ENCODE measurements at places on chromosomes 16 and 17.

- no peak for DNase-seq
Observed at GRCh38 chr16:73997971-73998370, 298.6 kb upstream of the PSMD7 start.

GRCh38 chr17:42518046-42518754 is 17.8 kb upstream of the NAGLU start:
- DNase-seq = no peak

DNA sequence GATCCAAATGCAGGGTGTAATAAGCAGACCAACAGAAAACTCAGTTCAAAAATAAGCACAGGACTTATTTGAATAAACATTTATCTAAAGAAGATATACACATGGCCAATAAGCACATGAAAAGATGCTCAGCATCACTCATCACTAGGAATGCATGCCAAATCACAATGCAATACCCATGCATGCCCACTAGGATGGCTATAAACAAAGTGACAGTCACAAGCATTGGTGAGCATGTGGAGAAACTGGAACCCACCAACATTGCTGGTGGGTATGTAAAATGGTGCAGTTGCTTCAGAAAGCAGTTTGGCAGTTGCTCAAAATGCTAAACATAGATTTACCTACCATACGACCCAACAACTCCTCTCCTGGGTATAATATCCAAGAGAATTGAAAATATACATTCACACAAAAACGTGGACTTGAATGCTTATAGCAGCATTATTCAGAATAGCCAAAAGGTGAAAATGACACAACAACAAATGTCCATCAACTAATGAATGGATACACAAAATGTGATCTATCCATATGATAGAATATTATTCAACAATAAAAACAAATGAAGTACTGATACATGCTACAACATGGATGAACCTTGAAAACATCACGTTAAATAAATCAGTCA is 20.1 kb downstream of the UBE2O start:
- DNase-seq = no peak

DNA sequence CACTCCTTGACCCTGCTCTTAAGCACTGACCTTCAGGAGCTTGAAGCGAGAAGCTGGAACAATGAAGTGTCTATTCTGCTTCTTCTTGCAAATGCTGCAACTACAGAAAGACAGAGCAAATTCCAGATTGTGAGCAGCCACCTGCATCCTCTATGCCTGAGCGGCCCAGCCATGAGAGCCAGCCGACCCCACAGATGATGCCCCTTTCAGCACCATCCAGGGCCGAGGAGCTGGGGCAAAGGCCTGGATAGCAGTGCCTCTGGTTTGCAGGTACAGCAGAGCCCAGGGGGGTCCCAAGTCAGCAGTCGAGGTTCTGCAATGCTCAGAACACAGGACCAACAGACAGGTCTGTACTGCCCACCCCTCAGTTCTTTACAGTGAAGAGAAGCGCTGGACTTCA is 4.7 kb downstream of the CENPV start:
- no peak for DNase-seq

GRCh38 chr17:2171702-2172076 is 116.8 kb downstream of the HIC1 start:
- no peak for DNase-seq

GRCh38 chr17:37650419-37651003 is 7.3 kb upstream of the DDX52 start:
- no peak for DNase-seq

- DNase-seq = no peak
Observed at GRCh38 chr17:54259476-54259875, 436.7 kb downstream of the KIF2B start.

DNA sequence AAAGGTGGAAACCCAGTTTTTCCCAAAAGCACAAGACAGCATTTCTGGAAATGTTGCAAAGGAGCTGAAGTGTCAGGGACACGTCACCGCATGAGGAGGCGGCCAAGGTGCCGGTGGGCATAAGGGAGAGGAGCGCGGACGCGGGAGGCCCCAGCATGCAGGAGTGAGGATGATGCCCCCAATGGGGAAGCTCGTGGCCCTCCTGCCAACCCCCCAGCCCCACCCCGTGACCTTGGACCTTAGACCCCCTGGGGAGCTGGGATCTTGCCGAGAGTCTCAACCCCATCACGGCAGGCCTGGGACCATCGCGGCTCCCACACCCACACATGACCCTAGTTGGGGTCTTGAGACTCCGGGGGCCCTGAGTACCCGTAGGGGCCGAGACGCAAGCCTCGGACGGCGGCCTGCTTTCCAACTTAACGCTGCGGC is 119.4 kb upstream of the METRNL start:
- DNase-seq = no peak

DNA sequence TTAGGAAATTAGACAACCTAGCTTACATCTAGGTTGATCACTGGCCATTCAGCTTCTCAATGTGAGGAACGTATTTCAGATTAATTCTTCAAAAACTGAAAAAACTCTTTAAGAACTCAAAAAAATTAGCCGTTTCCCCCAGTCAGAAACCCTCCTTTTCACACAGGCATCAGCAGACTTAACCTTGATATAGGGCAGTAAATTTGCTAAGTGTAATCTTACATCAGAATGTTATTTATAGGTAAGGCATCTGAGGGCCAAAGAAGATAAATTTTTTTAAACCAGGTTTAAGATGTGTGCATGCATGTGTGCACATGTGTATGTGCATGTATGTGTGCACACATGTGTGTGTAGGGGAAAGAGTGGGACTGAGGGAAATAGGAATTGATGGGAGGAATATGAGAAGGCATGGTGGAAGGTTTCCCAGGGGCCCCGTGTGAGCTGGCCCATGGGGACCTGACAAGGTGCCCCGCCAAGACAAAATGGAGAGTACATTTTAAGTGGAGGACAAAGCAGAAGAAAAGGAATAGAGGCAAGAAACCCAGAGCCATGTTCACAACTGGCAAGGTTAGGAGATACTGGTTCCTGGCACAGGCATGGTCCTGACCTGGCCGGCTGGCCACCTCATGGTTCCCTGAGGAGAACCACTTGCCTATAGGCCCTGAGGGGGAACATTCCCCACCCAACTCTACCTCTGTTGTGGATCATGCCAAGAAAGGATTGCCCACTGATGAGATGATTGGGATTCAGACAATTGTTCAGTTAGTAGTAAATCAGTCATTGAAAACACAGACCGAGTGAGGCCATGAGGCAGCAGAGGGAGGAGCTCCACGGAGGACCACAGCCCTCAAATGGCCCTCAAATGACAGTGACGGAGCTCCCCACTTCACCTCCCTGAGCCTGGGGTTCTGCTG is 33.0 kb downstream of the TEX2 start:
- no peak for DNase-seq

- DNase-seq = no peak
Observed at GRCh38 chr17:61307905-61308886, 91.4 kb upstream of the TBX2 start.

- no peak for DNase-seq
Observed at GRCh38 chr17:10460062-10460461, 9.3 kb downstream of the MYH4 start.

DNA sequence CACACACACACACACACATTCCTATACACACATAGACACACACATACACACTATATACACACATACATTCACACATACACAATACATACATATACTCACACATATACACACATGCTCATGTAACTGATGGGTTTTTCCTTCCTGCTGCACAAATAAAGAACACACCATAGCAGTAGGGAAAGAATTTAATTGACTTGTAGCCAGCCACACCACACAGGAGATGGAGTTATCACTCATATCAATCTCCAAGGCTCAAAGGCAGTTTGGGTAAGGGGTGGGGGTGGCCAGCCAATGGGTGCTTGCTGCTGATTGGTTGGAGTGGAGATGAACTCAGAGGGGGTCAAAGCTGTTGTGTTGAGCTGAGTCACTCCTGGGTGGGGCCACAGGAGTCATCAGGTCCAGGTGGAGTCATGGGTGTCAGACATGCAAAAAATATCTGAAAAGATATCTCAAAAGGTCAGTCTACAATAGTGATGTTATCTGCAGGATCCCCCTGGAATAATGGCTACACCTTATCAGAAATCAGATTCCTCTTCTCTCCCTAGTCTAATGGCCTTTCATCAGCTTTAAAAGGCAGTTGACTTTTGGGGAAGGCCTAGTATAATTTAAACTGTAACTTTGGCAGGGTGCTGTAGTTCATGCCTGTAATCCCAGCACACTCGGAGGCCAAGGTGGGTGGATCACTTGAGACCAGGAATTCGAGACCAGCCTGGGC is 46.1 kb downstream of the WSB1 start:
- no peak for DNase-seq

- peak; percentile 78 for DNase-seq
Observed at GRCh38 chr16:569445-570254, at the start of gene PIGQ. Gene PIGQ (plus strand): TSS chr16:569968. CDS start chr16:574075, 4,107 bp downstream.

DNA sequence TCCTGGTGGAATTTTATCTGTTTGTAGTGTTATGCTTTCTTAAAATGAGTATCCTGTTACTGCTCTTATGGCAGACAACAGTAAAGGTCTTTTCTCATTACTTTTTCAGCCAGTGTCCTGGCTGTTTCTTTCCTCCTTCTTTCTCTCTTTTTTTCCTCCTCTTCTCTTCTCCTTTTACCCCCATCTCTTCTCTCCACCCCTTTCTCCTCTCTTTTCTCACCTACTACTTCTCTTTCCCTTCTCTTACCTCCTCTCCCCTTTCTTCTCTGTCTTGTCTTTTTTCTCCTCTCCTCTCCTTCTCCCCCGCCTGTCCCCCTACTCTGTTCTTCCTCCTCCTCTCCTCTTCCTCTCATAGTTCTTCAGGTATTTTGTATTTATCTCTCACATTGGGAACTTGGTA is 48.9 kb downstream of the CPD start:
- no peak for DNase-seq

- no peak for DNase-seq
Observed at GRCh38 chr16:63129411-63130125, 1093.3 kb upstream of the CDH8 start.

DNA sequence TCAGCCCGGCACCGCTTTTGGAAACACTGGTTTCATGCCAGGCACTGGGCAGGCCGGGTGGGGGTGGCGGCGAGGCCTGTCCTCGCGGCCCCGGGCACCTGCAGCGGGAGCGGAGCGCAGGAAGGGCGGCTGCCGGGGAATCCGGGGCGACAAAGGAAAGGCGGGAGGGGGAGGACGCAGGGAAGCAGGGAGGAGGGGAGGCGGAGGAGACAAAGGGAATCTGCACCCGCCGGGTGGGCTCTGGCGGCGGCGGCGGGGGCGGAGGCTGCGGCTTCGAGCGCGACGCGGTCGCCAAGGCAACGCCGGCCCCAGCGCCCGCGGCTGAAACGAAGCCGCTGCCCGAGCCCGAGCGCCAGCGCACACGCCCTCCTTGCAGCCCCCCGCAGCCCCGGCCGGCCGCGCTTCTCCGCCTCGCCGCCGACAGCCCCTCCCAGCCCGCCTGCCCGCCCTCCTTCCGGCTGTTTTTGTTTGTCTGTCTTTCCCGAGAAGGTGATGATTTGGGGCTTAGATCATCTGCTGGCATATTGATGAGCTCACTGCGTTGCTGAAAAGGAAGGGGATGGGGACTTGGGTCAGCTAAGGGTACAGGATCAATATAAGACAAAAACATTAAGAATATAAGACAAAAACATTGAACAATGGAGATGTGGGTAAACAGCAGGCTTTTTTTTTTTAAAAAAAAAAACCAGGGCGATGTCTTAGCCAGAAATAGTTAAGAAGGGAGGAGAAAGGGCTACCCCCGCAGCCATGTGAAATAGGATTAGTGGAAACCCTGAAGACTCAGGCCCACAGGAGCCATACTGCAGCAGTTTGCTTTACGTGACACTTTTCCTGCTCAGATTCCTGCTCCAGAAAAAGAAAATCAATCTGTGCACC is 32.7 kb downstream of the CDK5R1 start:
- DNase-seq = no peak

DNA sequence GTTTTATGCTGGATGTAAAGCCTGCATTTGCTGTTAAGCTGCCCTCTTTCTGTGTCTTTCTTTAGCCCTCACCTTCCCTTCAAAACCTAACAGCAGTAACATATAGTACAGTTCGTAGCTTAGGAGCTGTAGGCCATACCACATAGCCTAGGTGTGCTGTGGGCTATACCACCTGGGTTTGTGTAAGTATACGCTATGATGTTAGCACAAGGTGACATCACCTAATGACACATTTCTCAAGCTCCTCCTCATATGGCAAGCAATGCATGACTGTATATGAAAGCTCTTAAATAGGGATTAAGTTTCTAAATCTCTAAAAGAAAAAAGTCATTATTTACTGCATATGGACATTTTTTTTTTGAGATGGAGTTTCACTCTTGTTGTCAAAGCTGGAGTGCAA is 57.8 kb upstream of the TMEM97 start:
- no peak for DNase-seq

- no peak for DNase-seq
Observed at GRCh38 chr17:57488856-57489255, 232.5 kb downstream of the MSI2 start.

GRCh38 chr16:8935989-8936388 is 27.7 kb downstream of the USP7 start:
- no peak for DNase-seq

GRCh38 chr17:35587074-35587961 is at the start of gene AP2B1:
Gene AP2B1 (plus strand): TSS chr17:35587322. CDS start chr17:35594031, 6,709 bp downstream.
- DNase-seq = peak; percentile 99

- DNase-seq = no peak
Observed at GRCh38 chr16:81544261-81544660, 99.7 kb downstream of the CMIP start.

- DNase-seq = no peak
Observed at GRCh38 chr16:75097941-75098901, 18.4 kb downstream of the LDHD start.

GRCh38 chr16:50664270-50664669 is 16.8 kb downstream of the SNX20 start:
- no peak for DNase-seq

DNA sequence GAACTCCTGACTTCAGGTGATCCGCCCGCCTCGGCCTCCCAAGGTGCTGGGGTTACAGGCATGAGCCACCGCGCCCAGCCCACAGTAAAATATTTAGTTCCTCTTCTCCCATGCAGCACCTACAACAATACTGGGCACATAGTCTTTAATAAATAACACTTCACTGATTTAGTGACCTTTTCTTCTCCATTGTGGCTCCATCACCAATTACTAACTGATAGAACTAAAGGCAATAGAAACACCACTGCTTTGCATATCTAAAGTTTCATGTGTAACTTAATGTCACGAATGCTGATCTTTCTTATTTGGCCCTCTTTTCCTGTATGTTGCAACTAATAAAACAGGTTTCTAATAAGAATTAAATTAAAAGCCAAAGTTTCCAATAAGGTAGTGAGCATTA is 38.9 kb downstream of the TRIM37 start:
- no peak for DNase-seq

- no peak for DNase-seq
Observed at GRCh38 chr17:77264617-77265230, 124.0 kb downstream of the SEC14L1 start.

- no peak for DNase-seq
Observed at GRCh38 chr17:78962345-78962983, 17.3 kb downstream of the LGALS3BP start.

Measured in liver (tissue), 10 donors.